ENCODE measurements at places on chromosomes 5 and 9.
A peak's percentile ranks its signal among the peaks of the same experiment; 100 is the strongest.

DNA sequence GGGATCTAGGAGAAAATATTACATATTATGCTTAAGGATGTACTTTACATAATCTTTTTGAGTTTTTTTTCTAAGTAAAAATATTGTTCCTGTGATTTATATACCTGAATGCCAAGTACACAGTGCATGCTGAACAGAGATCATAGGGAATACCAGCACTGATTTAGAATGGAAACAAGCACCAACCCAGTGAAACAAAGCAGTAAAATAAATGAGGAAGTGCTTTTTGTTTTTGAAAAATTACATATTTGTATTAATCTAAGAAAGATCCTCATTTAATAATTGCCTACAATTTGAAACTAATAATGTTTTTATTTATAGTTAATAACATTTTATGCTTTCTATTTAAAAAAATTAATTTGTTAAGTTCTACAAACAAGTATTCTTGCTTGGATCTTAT, 18.0 kb downstream of the GARNL3 start:
- DNase-seq, result no peak
- no peak overlapping the region for H3K4me3 ChIP-seq
- no peak overlapping the region for H3K27ac ChIP-seq
- H3K27me3 ChIP-seq, result peaks cover 48% of the 10 kb centered on the region
- peaks cover 2% of the 10 kb centered on the region for H3K36me3 ChIP-seq
- H3K4me1 ChIP-seq, result peaks cover 5% of the 10 kb centered on the region

- no peaks in the 10 kb centered on the region for H3K27me3 ChIP-seq
- H3K27ac ChIP-seq, result no peak overlapping the region
- H3K36me3 ChIP-seq, result peaks cover 4% of the 10 kb centered on the region
Measured at GRCh38 chr5:132947671-132948070, 15.8 kb downstream of the AFF4 start.

DNA sequence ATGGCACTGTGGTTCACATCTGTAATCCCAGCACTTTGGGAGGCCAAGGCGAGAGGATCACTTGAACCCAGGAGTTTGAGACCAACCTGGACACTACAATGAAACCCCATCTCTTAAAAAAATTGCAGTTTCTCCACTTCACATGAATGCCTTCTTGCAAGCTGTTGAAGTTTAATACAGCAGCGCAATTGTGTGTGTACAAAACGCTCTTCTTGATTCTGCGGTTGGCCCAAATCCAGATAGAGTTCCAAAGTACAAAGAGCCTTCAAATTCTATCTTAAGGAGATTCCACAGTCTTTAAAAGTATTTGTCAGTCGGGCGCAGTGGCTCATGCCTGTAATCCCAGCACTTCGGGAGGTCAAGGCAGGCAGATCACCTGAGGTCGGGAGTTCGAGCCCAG, 9.3 kb upstream of the SETX start:
- peaks cover 3% of the 10 kb centered on the region for H3K4me1 ChIP-seq
- H3K36me3 ChIP-seq, result no peaks in the 10 kb centered on the region
- H3K27ac ChIP-seq, result no peak overlapping the region
- H3K4me3 ChIP-seq, result no peak overlapping the region
- no peaks in the 10 kb centered on the region for H3K27me3 ChIP-seq
- no peak for DNase-seq

- no peaks in the 10 kb centered on the region for H3K36me3 ChIP-seq
- no peak for DNase-seq
- no peak overlapping the region for H3K27ac ChIP-seq
- H3K27me3 ChIP-seq, result peaks cover 24% of the 10 kb centered on the region
- H3K4me1 ChIP-seq, result peaks cover 2% of the 10 kb centered on the region
Measured at GRCh38 chr9:109557481-109557880, 59.4 kb upstream of the PTPN3 start.

DNA sequence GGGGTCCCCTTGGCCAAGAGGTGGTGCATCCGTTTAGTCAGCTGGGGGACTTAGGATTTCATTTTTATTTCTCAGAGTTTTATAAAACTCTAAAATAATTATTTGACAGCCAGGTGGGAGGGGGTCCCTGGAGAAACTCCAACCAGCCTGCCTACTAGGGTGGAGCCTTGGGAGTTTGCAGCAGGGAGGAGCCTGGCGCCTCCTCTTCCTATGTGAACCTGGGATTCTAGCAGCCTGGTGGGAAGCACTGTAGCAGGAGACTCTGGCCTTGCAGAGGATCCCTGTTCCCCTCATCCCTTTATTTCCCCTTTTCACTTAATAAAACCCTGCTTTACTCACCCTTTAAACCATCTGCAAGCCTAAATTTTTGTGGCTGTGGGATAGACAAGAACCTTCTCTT, 50.8 kb downstream of the FXN start:
- no peak for DNase-seq
- peaks cover 2% of the 10 kb centered on the region for H3K4me1 ChIP-seq
- H3K4me3 ChIP-seq, result no peak overlapping the region
- H3K36me3 ChIP-seq, result peaks cover 4% of the 10 kb centered on the region
- no peak overlapping the region for H3K27ac ChIP-seq
- H3K27me3 ChIP-seq, result no peaks in the 10 kb centered on the region

GRCh38 chr5:45512521-45512920, 183.7 kb downstream of the HCN1 start:
- H3K36me3 ChIP-seq, result peaks cover 2% of the 10 kb centered on the region
- H3K27ac ChIP-seq, result no peak overlapping the region
- no peaks in the 10 kb centered on the region for H3K27me3 ChIP-seq
- no peaks in the 10 kb centered on the region for H3K4me1 ChIP-seq
- H3K4me3 ChIP-seq, result no peak overlapping the region

DNA sequence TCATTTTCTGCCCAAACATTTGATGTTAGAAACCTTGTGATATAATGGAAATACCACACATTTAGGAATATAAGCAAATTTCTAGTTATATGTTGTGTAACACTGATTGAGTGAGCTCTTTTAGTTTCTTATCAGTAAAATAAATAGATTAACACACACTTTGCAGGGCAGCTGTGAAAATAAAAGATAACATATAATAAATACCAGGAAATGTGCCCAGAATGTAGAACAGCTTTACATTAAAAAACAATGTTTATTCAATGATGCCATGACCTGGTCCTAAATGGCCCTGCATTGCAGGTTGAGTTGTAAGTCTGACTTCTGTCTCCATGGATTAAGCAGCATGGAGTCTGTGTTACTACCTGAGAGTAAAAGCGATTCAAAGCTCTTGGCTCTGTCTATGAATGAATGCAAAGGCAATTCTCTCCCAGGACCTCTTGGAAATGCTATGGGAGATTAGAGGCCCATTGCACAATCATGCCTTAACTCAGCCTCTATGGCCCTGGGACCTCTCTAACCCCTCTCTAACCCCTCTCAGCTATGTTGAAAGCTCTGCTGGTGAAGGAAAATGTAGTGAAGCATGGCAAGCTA, 296.0 kb upstream of the ACTBL2 start:
- no peak overlapping the region for H3K4me3 ChIP-seq
- no peaks in the 10 kb centered on the region for H3K4me1 ChIP-seq

- no peak for DNase-seq
- H3K4me3 ChIP-seq, result peak overlapping the region; percentile 81
- H3K4me1 ChIP-seq, result peaks cover 22% of the 10 kb centered on the region
- H3K36me3 ChIP-seq, result peaks cover 4% of the 10 kb centered on the region
- no peaks in the 10 kb centered on the region for H3K27me3 ChIP-seq
Measured at GRCh38 chr9:518540-518939, 303.9 kb downstream of the DOCK8 start.

DNA sequence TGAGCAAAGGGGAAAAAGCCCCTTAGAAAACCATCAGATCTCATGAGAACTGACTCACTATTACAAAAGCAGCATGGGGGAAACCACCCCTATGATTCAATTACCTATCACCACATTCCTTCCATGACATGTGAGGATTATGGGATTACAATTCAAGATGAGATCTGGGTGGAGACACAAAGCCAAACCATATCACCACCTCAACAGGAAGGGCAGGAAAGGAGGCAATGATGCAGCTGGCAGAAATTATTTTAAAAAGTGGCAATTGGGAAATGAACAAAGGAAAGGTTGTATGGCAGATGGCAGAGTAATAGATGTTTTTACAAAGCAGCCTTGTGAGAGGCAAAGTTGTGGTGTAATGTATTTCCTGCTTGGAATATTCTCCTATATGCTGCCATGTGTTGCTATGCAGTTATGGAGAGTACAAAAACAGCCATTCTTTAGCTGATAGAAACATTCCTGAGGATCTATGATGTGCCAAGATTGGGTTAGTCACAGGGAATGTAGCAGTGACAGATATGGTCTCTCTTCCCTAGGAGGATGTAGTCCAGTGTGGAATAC, 138.8 kb downstream of the SMC2 start:
- H3K27me3 ChIP-seq, result no peaks in the 10 kb centered on the region
- H3K27ac ChIP-seq, result no peak overlapping the region
- no peak for DNase-seq
- H3K4me3 ChIP-seq, result no peak overlapping the region

GRCh38 chr5:43268188-43268820, 44.9 kb downstream of the HMGCS1 start:
- DNase-seq, result no peak
- no peaks in the 10 kb centered on the region for H3K36me3 ChIP-seq
- no peak overlapping the region for H3K4me3 ChIP-seq
- no peak overlapping the region for H3K27ac ChIP-seq
- H3K4me1 ChIP-seq, result peaks cover 2% of the 10 kb centered on the region

DNA sequence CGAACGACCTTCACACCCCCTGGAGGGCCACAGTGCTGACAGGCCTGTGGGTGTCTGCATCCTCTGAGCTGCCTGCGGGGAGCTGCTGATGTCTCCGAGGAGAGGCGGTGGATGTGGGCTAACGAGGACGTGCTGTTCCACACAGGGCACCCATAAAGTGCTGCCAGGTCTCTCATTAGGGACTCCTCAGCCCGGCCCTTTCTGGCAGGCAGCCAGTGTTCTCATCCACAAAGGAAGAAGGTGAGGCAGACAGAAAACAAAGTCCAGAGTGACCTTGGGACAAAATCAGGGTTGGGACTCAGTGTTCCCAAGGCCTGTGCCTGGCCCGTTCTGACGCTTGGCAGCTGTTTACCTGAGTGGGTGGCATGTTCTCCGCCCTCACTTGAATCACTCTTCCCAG, 29.3 kb downstream of the CARTPT start:
- H3K4me3 ChIP-seq, result no peak overlapping the region
- DNase-seq, result no peak
- H3K36me3 ChIP-seq, result peaks cover 3% of the 10 kb centered on the region
- H3K4me1 ChIP-seq, result no peaks in the 10 kb centered on the region
- peaks cover 17% of the 10 kb centered on the region for H3K27me3 ChIP-seq

GRCh38 chr9:129027685-129028191, 393 bp downstream of the SH3GLB2 start:
- H3K36me3 ChIP-seq, result no peaks in the 10 kb centered on the region
- H3K27me3 ChIP-seq, result no peaks in the 10 kb centered on the region
- peak overlapping the region; percentile 27 for H3K27ac ChIP-seq

DNA sequence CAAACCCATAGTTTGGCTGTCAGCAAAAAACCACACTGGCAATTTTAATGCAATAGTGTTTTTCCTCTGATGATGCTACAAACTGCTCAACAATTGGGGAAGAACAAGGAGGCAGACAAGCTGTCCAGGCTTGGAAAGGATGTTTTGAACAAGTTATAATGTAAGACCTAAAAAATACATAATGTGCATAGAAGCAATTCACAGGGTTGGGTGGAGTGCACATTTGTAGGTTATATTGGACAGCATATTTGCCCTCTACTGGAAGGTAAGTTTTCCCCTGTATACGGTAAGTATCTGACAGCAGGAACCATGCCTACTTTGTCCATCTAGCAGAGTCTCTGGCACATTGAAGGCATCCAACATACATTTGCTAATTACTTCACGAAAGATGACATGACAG, 114.3 kb upstream of the PUM3 start:
- no peak for DNase-seq
- H3K4me1 ChIP-seq, result no peaks in the 10 kb centered on the region
- no peak overlapping the region for H3K4me3 ChIP-seq

DNA sequence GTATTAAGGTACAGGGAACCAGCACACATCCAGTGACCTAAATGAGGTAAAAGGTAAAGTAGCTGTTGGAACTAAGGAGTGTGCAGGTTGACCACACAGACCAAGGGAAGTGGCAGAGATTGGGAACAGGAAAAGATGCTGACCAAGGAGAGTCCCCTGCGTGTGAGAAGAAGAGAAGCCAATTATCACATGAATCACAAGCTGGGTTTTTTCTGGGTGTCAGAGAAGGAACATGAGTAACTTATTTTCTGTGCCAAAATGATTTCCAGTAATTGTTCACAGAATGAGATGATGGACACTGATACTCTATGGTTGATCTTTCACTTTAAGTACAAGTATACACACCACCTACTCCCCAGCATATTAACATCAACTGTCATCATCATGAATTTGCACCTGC, 130.7 kb upstream of the ACO1 start:
- no peaks in the 10 kb centered on the region for H3K4me1 ChIP-seq
- H3K27me3 ChIP-seq, result peaks cover 18% of the 10 kb centered on the region
- no peak overlapping the region for H3K4me3 ChIP-seq
- no peaks in the 10 kb centered on the region for H3K36me3 ChIP-seq
- no peak overlapping the region for H3K27ac ChIP-seq

DNA sequence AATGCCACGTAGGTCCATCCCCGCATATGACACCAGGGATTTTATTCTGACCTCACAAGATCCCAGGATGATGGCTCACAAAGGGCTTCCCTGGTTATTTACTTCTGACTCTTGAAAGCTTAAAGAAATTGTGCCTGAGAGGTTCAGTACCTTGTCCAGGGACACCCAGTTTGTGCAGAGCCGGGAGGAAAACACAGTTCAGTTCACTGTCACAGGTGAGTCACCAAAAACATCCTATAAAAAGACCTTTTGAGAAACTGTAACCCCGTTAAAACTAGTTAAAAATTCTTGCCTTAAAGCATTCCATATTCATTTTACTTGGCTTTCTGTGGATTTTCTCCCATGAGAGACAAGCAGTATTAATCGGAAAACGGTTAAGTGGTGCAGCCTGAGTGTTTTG, 56.6 kb downstream of the ZNF510 start:
- peaks cover 9% of the 10 kb centered on the region for H3K4me1 ChIP-seq
- H3K4me3 ChIP-seq, result no peak overlapping the region
- H3K27me3 ChIP-seq, result peaks cover 33% of the 10 kb centered on the region
- no peaks in the 10 kb centered on the region for H3K36me3 ChIP-seq

- no peaks in the 10 kb centered on the region for H3K27me3 ChIP-seq
- H3K27ac ChIP-seq, result no peak overlapping the region
- no peak for DNase-seq
- no peak overlapping the region for H3K4me3 ChIP-seq
Measured at GRCh38 chr9:79615038-79615437, 43.3 kb downstream of the TLE4 start.

DNA sequence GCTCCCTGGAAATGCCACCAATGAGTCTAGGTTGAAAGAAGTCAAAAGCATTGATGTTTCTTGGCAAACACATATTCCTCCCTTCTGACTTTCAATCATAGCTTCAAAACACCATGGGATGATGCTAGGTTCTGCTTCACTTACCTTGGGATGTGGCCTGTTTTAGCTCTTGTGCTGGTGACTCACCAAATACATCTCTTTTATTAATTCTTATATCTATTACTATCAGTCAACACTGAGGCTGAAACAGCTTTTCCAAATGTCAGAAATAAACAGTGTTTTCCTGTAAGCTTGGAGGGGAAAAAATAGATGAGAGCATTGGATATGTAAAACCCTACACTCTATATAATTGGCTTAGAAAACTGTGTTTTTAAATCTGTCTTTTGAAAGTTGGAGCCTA, 245.4 kb upstream of the NREP start:
- H3K27me3 ChIP-seq, result peaks cover 6% of the 10 kb centered on the region
- no peak for DNase-seq
- no peak overlapping the region for H3K27ac ChIP-seq
- no peaks in the 10 kb centered on the region for H3K4me1 ChIP-seq
- H3K4me3 ChIP-seq, result no peak overlapping the region

- no peaks in the 10 kb centered on the region for H3K27me3 ChIP-seq
- H3K4me1 ChIP-seq, result peaks cover 13% of the 10 kb centered on the region
- no peaks in the 10 kb centered on the region for H3K36me3 ChIP-seq
- no peak overlapping the region for H3K4me3 ChIP-seq
- no peak for DNase-seq
Measured at GRCh38 chr9:121206516-121207370, 5.1 kb upstream of the RAB14 start.

All from T-helper 17 cell (primary cell).